Spinal cord (tissue), 10 donors: ENCODE measurements at places on chromosomes 13 and 19. TPM values are rescaled to one million over a fixed set of nuclear protein-coding genes. Genes with fewer than 3 reads are reported as not detected.
A peak's percentile ranks its signal among the peaks of the same experiment; 100 is the strongest.

The UQCRFS1 gene
- 34.4 TPM for total RNA-seq

DNA sequence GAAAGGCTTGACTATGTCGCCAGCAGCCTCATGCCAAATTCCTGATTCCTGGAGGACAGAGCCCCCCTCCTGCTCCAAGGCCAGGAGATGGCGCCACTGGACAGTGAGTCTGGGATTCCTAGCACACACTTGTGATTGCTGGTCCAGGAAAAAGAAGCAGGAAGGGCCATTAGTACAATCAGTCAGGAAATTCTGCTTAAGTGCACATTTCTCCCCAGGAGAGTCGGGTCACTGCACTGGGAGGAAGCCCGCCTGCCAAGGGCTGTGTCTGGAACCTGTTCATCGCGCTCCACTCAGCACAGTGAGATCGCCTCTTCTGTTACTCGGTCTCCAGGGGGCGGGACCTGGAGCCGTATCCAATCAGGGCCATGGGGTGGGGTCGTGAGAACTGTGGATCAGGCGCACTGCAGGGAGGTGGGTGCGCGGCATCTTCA, 65.1 kb downstream of the ZNF823 start:
- no peaks in the 10 kb centered on the region for H3K27me3 ChIP-seq
- H3K4me3 ChIP-seq, result peak overlapping the region; percentile 68

The ANGPTL8 gene
- total RNA-seq, result not detected

DNA sequence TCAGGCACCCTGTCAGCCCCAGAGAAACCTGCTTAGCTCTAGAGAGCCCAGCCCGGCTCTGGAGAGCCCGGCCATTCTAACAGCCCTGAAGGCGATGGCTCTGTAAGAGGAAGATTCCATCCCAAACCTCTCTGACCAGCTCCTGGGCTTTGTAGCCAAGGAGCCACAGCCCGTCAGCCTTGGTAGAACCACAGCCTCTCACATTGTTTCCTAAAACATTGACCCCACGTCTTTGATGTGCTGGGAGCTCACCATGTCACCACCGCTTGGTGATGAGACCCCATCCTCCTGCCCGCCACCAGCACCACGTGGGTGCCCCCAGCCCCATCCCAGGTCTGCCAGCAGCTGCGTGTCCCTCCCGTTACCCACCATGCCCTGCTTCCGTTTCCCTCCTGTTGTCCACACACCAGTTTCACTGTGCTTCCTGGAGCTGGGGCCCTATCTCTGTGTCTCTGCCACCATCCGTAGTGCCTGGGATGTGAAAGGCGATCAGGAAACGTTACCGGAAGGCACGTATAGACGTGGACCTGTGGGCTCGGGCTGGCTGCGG, 94.2 kb upstream of the MCF2L start:
- H3K27ac ChIP-seq, result no peak overlapping the region
- no peak for DNase-seq
- H3K27me3 ChIP-seq, result no peaks in the 10 kb centered on the region
- H3K36me3 ChIP-seq, result peaks cover 55% of the 10 kb centered on the region

The ZNF540 gene
- 20.0 TPM for total RNA-seq
